ENCODE measurements at places on chromosomes 11 and 22. TPM values are rescaled to one million over a fixed set of nuclear protein-coding genes. Genes with fewer than 3 reads are reported as not detected.

The PATE4 gene
- total RNA-seq = not detected

GRCh38 chr22:41359376-41359775, 22.4 kb upstream of the TEF start:
- no peak for DNase-seq

DNA sequence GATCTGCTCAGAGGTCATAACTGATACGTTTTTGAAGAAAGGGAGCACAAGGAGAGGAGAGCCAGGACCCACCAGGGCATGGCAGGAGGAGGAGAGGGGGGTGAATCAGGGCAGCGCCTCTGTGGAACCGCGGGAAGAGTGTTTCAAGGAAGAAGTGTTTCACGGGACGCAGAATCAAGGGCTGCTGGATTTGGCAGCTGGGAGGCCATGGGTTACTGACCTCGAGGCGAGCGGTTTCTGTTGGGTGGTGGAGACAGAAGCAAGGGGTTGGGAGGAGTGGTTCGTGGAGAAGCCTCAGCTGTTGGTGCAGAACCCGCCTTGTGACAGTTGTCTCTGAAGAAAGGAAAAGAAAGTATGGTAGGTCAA, 13.1 kb downstream of the VPS26B start:
- DNase-seq = no peak

- no peak for DNase-seq
Observed at GRCh38 chr11:6654281-6655019, 1.2 kb downstream of the DCHS1 start.

DNA sequence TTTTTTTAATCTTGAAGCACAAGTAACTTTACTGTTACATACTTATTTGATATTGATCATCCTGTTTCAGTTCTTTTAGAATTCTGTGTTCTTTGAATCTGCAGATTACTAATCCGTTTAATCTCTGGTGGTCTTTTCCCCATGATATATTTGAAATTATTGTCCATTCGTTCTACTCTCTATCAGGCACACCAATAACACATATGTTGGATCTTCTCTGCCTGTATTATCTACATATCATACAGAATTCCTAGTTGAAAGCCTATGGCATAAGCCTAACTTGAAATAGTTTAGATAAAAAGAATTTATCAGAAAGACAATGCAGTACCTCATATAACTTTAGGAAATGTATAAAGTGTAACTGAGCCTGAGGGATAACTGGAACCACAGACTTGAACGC, 32.6 kb downstream of the STK33 start:
- DNase-seq = no peak

DNA sequence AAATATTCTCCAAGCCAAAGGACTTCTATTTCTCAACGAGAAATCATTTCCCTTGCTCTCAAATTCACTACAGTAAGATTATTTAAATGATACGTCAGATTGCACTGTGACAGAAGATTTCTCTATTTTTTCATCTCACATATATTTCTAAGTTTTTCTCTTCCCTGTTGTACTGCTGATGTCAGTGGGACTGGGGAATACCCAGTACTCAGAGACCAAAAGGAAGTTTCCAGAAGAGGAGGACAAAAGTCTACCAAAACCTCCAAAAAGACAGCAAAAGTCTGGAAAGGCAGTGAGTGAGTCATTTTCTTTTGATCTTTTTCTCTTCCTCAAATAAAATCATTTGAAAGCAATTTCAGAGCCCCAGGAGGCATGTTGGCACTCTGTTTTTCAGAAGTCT, 149.8 kb upstream of the PITPNB start:
- no peak for DNase-seq

DNA sequence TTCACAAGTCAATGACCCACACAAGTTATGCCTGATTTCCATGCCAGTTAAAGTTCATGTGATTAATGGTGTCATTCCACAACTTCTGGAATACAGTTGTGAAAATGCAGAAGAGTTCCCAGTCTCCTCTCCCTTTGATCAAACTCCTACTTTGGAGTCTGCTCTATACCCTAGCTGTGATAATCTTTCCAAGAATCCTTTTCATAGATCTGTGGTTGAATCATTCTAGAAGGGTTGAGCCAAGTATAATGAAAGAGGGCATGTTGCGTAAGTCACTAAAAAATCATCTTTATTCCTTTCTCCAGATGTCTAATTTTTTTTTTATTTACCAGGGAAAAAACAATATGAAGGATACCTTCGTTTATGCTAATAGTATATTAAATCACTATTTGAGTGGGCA, 89.7 kb upstream of the CARD18 start:
- DNase-seq = peak; percentile 85

All from fibroblast of the aortic adventitia (primary cell).